Activated T-cell treated with anti-CD3 and anti-CD28 coated beads, Interleukin-2, amount 50 U/mL, for 1 hour (primary cell): ENCODE measurements at places on chromosomes 12 and 14.
A peak's percentile ranks its signal among the peaks of the same experiment; 100 is the strongest.

DNA sequence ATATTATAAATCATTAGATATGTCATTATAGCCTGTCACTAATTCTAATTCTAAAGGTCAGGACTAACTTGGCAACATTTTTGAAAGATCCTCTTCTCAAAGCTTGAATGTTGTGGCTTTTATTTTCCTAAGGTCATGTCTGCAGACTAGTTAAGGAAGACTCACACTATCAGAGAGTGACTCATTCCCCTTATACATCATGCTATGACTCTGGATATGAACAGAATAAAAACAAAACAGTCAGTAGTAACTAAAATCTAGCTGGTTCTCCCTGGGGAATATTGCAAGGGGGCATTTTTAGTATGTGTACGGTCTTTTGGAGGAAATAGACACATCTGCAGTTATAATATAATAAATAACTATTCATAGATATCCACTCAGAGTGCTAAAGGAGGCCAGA, 170.6 kb downstream of the SLC2A13 start:
- no peak for DNase-seq

DNA sequence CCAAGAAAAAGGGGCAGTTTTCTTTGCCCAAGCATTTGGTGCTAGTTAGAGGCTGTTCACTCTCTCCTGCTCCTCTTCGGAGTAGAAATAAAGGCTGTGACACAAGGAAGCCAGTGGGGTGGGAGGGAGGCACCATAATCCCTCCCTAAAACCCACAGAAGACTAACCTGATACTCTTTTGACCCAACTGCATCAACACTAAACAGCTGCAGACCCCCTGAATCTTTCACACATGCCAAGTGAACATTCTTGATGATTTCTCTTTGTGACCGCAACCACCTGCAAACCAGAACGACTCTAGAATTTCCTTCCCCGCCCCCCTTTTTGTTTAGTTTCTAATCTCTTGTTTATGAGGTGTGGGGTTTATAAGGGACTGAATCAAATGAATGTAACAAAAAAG, 175.8 kb upstream of the BCL2L14 start:
- DNase-seq: no peak

GRCh38 chr12:106774808-106775524, 484 bp downstream of the RIC8B start:
- DNase-seq: no peak

GRCh38 chr14:23286902-23287479, 1.1 kb upstream of the HOMEZ start:
- no peak for DNase-seq

DNA sequence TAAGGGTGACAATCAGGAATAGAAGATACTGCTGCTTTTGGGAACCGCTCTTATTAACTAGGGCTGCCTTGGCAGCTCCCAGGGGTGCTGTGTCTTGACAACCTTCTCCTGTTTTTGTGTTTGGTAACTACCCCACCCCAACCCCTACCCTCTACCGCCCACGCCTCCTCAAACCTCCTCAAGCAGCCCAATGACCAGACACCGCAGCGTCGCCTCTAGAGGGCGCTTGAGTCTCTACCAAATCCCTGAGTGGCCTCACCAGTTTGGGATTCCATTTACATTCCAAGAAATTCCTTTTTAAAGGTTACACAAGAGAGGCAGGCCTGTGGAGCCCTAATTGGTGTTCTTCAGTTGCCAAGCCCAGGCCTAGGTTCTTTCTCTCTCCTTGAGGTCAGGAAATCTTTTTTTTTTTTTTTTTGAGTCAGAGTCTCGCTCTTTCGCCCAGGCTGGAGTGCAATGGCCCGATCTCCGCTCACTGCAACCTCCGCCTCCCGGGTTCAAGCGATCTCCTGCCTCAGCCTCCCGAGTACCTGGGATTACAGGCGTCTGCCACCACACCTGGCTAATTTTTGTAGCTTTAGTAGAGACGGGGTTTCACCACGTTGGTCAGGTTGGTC, 72.4 kb upstream of the USP44 start:
- peak; percentile 22 for DNase-seq

DNA sequence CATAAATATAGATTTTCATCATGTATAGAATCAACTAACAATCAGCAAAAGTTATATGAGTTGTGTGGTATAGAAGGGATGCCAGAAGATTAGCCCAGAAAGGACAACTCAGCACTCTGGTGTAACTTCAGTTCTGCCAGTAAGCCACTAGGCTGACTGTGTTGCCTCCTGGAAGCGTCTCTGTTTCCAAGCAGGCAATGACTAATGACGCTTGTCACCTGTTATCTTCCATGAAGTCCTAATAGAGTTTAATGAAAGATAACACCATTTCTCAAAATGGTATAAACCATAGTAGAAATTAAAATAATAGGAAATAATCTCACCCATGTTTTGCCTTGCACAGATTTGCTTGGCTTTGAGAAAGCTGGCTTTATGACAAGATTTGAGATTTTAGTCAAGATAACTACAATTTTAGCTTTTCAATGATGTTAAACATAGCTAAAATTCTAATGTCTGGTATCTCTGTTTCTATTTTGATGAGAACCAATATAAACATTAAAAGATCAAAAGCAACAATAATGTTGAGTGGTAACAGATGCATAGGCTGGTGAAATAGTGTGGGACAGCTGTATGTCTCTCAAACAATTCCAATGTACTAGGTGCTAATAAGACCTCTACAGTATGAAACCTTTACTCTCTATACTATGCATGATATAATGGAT, 9.0 kb upstream of the RNU6-7 start:
- DNase-seq: no peak

- no peak for DNase-seq
These were observed 975.9 kb downstream of the FLRT2 start for GRCh38 chr14:86505808-86506207.

DNA sequence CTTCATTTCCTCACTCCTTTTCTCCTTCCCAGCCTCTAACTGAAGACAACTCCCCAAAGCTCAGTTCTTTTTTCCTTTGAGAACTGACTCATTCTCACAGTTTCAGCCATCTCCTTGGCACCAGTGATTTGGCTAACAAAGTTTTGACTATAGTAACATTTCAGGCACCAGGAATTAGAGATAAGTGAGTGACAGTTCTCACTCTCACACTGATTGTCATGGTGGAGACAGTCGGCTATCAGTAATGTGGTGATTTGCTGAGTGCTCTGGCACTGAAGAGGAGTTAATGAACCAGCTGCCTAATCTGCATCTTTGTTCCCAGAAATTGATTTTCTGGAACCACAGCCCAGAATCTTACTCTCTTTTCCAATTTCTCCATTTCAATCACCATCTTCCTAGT, 29.5 kb downstream of the HELB start:
- no peak for DNase-seq

- DNase-seq: no peak
These were observed 299.7 kb downstream of the BCAT1 start for GRCh38 chr12:24649209-24649608.

DNA sequence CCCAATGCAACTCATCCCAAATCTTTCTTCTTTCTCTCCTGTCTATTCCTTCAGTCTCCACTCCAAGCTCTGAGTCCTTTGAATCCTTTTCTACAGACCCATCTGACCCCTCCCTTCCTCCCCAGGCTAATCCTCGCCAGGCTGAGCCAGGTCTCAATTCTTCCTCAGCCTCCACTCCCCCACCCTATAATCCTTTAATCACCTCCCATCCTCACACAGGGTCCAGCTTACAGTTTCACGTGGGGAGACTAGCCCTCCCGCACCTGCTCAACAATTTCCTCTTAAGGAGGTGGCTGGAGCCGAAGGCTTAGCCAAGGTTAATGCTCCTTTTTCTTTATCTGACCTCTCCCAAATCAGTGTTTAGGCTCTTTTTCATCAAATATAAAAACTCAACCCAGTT, 63.8 kb downstream of the MOK start:
- no peak for DNase-seq

GRCh38 chr12:128796439-128797118, 27.2 kb downstream of the SLC15A4 start:
- DNase-seq: no peak

- DNase-seq: no peak
These were observed 226.0 kb downstream of the RASSF9 start for GRCh38 chr12:85610194-85610593.

- no peak for DNase-seq
These were observed 33.8 kb upstream of the IRF2BPL start for GRCh38 chr14:77062261-77062660.

DNA sequence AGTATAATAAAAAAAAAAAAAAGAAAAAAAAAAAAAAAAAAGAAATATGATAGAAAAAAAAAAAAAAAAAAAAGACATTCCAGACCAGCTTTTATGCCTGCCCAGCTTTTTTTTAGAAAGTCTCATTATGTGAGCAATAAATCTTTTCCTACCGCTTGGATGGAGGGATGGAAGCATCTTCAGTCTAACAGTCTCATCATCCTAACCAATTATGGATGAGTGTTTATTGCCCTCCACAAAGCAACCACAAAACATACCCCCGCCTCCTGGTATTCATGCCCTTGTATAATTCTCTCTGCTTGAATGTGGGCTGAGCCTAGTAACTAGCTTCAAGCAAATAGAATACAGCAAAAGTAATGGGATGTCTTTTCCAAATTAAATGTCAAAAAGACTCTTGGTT, 33.7 kb upstream of the ADAMTS20 start:
- no peak for DNase-seq

- no peak for DNase-seq
These were observed 2.1 kb downstream of the SIX6 start for GRCh38 chr14:60510951-60511599.

DNA sequence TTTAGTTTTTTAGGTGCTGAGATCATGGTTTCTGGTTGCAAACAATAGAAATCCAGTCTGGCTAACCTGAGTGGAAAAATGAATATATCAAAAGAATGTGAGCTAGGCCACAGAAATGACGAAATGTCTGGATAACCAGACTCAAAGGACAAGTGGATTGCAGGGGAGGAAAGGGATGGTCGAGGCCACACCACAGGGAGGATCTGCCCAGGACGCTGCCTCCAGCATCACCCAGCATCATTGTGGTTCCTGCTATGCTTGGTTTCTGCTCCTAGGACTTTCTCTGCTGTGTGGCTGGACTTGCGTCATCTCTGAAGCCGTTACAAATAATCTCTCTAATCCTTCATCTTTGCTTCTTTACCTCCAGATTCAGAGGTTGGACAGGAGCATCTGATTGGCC, 80.4 kb downstream of the TTC8 start:
- DNase-seq: no peak

DNA sequence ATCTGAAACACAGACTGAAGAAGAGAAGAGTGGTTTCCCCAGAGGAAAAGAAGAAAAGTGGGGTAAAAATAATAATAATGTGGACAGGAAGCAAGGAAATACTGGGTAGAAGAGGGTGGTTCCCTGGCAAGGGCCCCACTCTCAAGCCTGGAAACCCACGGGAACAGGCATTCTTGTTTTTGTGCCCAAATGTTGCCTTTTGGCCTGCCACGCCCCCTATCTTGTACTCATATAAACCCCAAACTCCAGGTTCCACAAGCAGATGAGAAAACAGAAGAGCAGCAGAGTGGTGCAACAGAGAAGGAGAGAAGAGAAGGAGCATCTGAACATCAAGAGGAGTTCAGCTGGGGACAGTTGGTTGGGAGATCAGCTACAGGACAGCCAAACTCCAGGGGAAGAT, 51.2 kb downstream of the NDUFA12 start:
- no peak for DNase-seq

GRCh38 chr14:64681796-64682710, 22.2 kb upstream of the PLEKHG3 start:
- no peak for DNase-seq

DNA sequence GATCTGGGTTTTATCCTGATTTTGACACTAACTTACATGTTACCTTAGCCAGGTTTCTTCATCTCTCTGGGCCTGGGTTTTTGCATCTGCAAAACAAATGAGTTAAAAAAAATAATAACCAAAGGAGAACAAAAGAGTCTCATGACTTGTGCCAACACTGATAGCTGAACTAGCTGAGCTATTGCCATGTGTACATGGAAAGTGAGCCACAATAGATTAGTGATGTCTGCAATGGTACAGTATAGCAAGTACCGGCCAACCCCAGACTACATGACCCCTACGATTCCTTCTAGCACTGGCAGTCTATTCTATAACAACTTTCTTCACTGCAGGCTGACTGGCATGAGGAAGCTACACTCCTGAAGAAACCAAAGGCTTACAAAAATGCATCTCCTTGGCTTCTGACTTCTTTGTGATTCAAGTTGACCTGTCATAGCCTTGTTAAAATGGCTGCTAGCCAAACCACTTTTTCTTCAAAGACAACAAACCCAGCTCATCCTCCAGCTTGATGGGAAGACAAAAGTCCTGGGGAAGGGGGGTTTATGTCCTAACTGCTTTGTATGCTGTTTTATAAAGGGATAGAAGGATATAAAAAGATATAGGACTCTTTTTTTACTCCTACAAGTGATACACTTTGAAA, 123.7 kb downstream of the DAD1 start:
- DNase-seq: no peak

GRCh38 chr12:21756699-21757098, 17.8 kb downstream of the KCNJ8 start:
- no peak for DNase-seq

DNA sequence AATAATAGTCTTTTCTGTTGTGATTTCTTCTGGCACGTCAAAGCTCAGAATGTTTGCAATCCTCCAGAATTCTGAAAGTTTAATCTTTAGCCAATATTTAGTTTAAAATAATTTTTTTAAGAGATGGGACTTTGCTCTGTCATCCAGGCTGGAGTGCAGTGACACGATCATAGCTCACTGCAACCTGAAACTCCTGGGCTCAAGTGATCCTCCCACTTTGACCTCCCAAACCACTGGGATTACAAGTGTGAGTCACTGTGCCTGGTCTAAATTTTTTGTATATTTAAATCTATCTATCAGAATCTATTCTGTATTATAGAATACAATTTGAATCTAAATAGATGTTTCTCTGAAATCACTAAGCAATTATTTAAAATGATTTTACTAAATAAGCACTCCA, 572.7 kb downstream of the VRK1 start:
- DNase-seq: no peak

DNA sequence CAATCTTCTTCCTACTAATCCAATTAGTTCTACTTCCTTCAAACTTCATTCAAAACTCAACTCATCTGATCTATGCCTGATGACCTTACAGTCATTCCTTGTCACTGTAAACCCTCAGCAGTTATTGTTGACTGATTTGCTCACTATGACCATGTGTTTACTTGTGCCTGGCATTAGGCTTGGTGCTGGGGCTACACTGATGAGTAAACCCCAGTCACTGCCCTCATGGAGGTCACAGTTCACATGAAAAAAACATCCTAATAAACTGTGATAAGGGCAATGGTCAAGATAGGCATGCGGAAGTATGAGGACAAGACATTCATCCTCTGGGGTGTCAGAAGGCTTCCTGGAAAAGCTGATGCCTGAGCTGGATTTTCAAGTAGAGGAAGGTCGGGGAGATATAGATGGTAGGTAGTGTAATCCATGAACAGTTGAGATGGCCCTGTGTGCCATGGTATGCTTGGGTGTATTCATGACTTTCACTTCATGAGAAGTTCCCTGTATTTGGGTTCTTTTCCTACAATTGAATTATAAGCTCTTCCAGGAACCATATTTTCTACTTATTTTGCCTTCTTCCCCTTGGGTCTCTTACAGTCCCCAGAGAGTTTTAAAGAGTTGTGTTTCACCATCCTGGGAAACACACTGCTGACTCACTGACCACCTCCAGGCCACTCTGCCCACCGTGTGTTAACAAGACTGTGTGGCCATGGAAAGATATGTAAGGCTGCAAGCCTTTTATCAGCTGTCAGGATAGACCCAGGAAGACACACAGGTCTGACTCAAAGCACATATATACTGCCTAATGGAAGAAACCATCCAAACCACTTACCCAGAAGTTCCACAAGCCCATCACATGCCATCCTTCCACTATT, 38.7 kb upstream of the DUSP6 start:
- DNase-seq: no peak

GRCh38 chr12:15782667-15783066, 6.5 kb downstream of the EPS8 start:
- no peak for DNase-seq
